ENCODE measurements at places on chromosomes 6 and 20. TPM values are rescaled to one million over a fixed set of nuclear protein-coding genes. Genes with fewer than 3 reads are reported as not detected.
A peak's percentile ranks its signal among the peaks of the same experiment; 100 is the strongest.

GRCh38 chr6:43127877-43128276 is 43.2 kb upstream of the SRF start:
- peak; percentile 53 for DNase-seq

- no peak for DNase-seq
These were observed 272.5 kb upstream of the SOX4 start for GRCh38 chr6:21321076-21321475.

- DNase-seq: no peak
These were observed 432.8 kb downstream of the CD83 start for GRCh38 chr6:14550410-14550809.

- DNase-seq: no peak
These were observed 29.3 kb downstream of the SNPH start for GRCh38 chr20:1295276-1295930.

- peak; percentile 17 for DNase-seq
These were observed 36.2 kb upstream of the EPB41L1 start for GRCh38 chr20:36118371-36118770.

GRCh38 chr6:27795697-27796494 is 116.3 kb downstream of the OR2B2 start:
- peak; percentile 79 for DNase-seq

- DNase-seq: peak; percentile 83
These were observed 20.4 kb downstream of the PDE7B start for GRCh38 chr6:135871878-135872277.

- DNase-seq: no peak
These were observed 343.1 kb downstream of the TFAP2A start for GRCh38 chr6:10071631-10072220.

DNA sequence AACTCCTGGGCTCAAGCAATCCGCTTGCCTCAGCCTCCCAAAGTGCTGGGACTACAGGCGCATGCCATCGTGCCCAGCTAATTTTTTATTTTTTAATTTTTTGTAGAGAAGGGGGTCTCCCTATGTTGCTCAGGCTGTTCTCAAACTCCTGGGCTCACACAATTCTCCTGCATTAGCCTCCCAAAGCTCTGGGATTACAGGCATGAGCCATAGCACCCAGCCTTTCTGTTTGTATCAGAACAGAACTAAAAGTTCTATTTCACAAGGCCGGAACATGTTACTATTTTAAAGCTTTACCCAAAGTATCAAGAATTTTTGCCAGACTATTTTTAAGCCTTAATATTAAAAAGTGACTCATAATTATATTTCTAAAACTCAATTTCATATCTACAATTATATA is 42.4 kb downstream of the NDRG3 start:
- DNase-seq: no peak

DNA sequence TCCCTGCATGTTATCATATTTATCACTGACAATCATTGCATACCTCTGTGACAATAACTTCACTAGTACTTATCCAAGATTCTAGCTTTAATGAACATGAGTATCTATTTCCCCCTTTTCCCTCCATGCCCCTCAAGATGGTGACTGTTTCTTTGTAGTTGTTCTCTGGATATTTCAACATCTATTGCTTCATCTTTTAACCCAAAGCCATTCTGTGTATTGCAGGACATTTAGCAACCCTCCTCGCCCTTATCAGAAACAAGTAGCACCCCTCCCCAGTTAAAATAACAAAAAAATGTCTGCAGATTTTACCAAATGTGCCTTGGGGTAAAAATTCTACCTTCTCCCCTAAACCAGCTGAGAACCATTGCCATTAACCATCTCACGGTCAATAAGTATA is 979.8 kb upstream of the MANEA start:
- no peak for DNase-seq

DNA sequence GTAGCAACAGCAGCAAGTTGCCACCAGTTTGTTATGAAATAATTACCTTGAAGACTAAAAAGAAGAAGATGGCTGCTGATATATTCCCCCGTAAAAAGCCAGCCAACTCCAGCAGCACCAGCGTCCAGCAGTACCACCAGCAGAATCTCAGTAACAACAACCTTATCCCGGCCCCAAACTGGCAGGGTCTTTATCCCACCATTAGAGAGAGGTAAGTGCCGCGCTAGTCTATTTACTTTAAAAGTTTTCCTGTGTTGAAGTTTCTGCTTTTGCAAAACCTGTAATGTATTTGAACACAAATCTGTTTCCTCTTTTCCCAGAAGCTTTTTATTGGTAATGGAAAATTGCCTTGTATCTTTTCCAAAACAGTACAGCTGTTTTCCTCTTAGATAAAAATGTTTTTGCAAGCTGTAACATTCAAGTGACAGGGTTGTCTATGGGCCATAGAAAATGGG is 725 bp downstream of the BTBD3 start:
- DNase-seq: peak; percentile 19

- DNase-seq: no peak
These were observed 27.1 kb downstream of the PRND start for GRCh38 chr20:4748847-4749246.

DNA sequence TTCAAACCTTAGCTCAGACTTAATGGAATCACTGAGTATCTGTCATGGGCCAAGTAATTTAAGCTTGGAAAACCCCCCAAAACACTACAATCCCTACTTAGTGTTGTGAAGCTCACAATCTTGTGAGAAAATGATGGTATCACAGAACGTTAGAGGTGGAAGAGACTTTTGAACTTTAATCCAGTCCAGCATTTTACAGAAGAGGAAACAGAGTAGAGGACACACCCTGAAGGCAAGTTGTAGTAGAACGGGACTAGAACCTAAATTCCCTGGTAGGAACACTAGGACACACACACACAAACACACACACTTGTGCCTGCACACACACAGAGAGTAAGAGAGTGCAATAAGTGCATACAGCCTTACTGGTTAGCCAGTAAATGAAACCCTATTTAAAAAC is 50.2 kb upstream of the CAP2 start:
- no peak for DNase-seq

GRCh38 chr6:110053395-110054240 is 75.5 kb downstream of the GPR6 start:
- DNase-seq: peak; percentile 69

DNA sequence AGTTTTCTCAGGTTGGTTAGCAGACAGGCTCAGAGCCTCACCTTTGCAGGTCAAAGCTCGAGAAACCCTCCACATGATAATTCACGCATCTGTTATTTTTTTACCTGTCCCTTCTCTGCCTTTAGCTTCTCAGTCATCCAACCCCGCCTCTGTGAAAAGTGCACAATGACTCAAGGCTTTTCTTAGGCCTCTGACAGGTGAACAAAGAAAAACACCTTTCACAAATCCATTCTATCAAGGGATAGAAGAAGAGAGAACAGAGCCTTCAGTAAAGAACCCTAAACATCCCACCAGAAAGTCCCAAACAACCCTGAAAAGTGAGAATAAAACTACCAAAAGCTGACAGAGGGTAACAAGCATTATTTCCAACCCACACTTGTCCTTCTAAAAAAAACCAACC is 178.2 kb downstream of the GJA10 start:
- DNase-seq: no peak

DNA sequence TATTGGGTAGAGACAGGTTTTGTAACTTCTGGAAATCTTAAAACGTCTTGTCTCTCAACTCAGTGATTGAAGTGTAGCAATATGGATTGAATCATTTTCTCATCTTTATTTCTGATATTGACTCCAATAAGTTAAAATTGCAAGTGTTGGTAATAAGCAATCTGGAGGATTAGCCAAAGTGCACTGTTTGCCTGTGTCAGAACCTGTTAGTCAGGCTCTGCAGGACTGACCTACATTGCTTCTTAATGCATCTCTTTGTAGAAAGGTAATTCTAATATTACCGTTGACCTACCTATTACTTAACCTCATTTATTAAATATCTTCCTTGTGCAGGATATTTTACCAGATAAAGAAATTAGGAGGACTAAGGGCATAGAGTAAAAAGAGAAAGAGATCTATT is 484.0 kb upstream of the CITED2 start:
- no peak for DNase-seq

- peak; percentile 71 for DNase-seq
These were observed 22.6 kb downstream of the EDN1 start for GRCh38 chr6:12312736-12313135.

- DNase-seq: no peak
These were observed 152.2 kb downstream of the MAFB start for GRCh38 chr20:40536808-40537207.

GRCh38 chr6:32852844-32853540 is 512 bp downstream of the TAP1 start:
- DNase-seq: peak; percentile 36

GRCh38 chr20:53706008-53706465 is 112.4 kb upstream of the ZNF217 start:
- peak; percentile 55 for DNase-seq

GRCh38 chr6:147904416-147904815 is 395.9 kb downstream of the SAMD5 start:
- DNase-seq: peak; percentile 3

- no peak for DNase-seq
These were observed 2.2 kb downstream of the WFDC5 start for GRCh38 chr20:45112754-45113153.

GRCh38 chr20:54524849-54525248 is 49.5 kb downstream of the DOK5 start:
- DNase-seq: no peak

DNA sequence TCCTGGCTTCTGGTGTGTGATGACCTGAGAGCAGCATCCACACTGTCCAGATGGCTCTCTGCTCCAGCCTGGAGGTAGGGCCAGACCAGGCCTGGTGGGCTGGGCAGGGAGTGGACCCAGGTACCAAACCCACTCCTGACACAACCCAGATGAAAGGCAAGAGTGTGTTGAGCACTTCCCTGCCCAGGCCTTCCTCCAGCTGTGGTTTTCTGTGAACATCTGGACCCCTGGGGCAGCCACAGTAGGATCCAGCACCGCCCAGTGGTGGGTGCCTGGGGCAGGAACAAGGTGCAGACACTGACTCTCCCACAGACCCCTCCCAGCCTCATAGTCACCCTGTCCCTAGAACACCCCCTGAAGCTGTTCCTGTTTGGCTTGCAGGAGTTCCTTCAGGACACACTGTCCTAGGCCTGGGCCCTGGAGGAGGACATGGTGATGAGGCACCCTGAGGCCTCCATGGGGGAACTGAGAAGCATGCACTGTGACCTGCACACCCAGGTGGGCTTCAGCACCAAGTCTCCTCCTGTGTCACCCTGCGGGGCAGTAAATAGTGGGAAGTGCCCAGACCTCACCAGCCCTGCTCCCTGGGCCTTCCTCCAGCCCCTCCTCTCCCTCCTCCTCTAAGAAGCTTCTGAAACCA is 28.7 kb downstream of the UBD start:
- DNase-seq: no peak

GRCh38 chr20:11459090-11459890 is 458.4 kb upstream of the BTBD3 start:
- peak; percentile 55 for DNase-seq

RIPPLY2 gene
- total RNA-seq: not detected

KIAA1755 gene
- total RNA-seq: 2.8 TPM

GMPR gene
- 7.2 TPM for total RNA-seq

TUBE1 gene
- total RNA-seq: 48.6 TPM

WFDC2 gene
- total RNA-seq: not detected

PRR18 gene
- not detected for total RNA-seq

LINC00237 gene
- total RNA-seq: not detected

HLA-DOB gene
- total RNA-seq: 0.26 TPM

VIP gene
- not detected for total RNA-seq

All from fibroblast of lung (primary cell).